Stimulated activated CD8-positive, alpha-beta memory T cell treated with anti-CD3 and anti-CD28 coated beads, Interleukin-7, amount 100 ng/mL, for 1 hour (primary cell): ENCODE measurements at places on chromosomes 5 and 9.

DNA sequence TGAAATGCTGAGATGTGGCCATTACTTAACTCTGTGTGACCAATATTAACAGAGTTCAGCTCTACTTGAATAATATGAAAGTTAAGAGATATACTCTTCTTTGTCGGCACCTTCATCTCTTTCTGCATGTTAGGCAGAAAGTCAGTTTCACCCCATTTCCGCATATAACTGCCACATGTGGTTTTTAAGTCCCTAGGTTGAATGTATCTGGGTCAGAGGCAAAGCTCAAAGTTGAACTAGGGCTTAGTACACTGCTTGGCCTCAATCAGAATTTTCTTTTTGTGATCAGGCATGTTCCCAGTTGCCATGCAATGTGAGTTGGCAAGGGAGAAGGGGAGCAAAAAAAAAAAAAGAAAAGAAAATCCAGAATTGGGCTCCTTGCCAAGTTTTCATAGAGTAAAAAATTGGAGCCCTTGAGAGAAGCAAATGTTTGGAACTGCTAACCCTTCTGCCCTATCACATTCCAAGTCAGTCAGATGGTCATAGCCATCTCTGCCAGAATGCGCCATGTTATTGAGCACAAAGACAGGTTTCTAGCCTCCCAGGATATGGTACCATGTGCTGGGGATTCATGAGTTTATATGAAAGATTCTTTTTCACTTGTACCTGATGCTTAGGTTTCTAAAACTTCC lies 251.2 kb upstream of the RORB start:
- DNase-seq, result no peak

DNA sequence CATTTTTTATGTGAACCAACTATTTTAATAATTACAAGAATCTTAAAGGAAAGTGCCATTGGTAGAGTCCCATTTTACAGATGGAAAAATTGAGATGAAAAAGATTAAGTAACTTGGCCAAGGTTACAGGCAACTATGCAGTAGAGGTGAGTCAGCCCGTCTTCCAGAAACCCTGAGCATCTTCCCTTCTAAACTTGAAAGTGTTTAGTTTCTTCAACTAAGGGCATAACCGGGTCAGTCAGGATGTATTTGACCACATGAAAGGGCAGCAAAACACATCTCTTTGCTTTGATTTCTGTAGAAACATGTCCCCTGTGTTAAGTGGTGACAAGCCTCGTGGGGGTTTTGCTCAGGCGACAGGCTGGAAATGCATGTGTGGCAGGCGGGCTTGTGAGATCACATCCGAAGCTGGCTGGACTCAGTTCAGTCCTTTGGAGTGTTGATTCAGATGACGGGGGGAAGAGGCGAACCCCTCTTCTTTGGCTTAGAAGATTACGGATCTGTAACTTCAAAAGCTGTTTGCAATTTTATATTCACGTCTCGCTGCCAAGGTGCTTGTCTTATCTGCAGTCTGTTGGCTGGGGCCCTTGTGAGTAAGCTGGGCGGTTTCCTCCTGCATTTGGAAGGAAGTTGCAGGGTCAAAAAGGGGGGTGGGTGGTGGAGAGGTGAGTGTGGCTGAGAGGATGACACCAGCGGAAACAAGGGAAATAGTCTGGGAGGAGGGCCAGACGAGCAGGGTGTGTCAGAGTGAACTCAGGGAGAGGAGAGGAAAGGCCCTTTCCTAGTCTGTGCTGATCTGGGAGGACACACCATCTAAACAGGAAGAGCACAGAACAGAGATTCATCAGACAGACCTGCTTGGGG lies 78.9 kb upstream of the RPS23 start:
- DNase-seq, result peak; percentile 46

GRCh38 chr9:116992865-116993264 lies 305.8 kb downstream of the TRIM32 start:
- no peak for DNase-seq

DNA sequence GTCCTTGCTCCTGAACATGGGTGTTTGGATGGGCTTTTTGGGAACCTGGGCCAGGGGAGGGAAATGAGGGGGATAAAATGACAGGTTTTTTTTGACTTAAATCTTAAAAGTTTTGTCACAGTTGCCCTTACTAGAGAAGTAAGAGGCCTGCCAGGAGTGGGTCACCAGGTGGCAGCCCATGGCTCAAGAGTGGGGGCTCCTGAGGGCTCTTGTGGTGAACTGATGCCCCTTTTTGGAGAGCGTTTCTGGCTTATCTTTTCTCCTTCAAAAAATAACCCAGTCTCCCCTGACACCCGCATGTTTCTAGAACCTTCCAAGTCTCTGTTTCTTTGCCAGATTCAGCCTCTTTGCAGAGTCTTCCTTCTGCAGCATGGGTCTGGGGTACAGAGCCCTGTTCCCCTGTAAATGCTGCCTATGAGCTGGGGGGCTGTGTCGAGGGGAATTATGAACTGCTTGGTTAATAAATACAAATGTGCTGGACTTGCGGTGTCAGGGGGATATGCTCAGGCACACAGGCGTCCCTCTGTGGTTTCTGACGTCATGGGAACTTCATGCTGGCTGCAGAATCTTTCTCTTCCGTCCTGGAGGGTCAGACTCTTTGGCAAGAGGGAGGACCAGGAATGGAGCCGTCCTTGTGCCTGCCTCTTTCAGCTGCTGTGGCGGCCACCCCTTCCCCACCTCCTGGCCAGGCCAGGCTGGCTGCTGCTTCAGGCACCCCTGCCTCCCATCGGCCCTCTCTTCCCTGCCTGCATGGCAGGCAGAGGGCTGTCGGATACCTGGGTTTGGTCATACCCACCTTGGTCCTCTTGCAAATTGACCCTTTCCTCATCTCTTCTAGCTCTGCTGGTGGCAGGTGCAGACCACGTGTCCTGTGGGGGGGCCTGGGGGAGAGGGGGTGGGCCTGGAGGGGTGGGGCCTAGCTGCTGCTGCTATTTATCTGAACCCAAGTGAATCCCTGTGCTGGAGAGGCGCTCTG lies 30.1 kb downstream of the PTPA start:
- DNase-seq, result peak; percentile 24

DNA sequence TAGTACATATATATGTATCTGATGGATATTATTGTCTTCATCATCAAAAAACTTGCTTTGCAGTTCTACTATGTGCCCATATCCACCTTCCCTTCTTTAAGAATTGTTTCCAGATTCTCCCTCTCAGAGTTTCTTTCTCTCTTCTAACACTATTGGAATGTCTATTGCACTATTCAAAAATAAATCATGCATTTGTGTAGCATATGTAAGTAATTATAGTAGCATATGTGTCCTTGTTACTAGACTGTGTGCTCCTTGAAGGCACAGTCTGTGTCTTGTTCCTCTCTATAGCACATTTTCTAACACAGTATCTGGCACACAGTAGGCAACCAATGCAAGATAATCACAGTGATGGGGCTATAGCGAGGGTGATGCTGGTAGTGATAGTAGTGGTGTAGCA lies 43.4 kb upstream of the TRIM32 start:
- DNase-seq, result no peak
